NCI-H748 treated with DMSO at 0.1 percent for 48 hours (cell line): ENCODE measurements at places on chromosomes 16 and 17.

DNA sequence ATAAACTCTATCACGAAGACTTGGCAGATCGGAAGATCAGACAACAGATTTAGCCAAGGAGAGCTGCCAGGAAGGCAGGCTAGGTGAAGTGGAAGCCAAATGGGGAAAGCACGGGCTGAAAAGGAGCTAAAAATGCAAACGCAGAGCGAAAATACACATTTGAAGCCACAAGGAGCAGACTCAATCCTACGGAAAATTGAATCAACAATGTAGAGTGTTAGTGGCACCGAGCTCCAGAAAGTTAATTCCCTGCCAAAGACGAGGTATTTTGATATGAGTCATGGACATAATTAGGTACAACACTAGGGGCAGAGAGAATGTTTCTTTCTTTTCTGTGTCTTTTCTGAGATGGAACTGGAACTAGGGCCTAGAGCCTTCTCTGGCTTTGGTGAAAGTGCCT, 20.7 kb downstream of the GSG1L start:
- no peak for DNase-seq

GRCh38 chr16:81875461-81875860, 96.4 kb downstream of the PLCG2 start:
- no peak for DNase-seq

DNA sequence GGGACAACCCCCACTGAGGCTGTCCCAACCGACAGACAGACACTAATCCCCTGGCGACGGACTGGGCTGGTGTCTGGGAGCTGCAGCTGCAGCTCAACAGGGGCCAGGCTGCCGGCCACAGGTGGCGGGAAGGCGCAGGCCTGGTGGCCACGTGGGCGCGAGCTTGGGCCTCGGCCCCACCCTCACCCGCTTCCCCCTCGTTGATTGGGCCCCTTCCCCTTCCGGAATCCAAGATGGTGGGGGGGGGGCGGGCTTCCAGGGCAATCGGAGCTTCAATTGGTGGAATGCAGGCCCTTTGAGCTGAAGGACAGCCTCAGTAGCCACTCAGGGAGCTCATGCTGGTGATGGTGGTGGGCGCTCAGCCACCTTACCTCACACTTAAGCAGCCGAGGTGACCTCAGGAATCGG, 8.7 kb upstream of the TBX4 start:
- DNase-seq = no peak

DNA sequence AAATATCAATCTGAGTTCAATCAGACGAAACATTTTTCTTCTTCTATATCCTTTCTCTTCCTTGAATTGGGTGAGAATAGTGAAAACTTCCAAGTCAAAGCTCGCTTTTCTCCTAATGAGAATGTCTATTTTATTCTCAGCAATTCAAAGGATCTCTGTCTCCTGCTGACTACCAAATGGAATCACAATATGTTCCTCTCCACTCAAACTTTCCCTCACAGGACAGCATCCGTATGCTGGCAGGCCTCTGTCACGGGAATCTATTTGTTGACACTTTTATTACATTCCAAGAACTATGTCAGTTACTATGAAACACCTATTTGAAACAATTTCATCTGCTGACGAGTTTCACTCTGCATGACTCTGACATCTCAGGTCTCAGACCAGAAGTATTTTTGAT, 1196.6 kb downstream of the CDH11 start:
- DNase-seq = no peak

DNA sequence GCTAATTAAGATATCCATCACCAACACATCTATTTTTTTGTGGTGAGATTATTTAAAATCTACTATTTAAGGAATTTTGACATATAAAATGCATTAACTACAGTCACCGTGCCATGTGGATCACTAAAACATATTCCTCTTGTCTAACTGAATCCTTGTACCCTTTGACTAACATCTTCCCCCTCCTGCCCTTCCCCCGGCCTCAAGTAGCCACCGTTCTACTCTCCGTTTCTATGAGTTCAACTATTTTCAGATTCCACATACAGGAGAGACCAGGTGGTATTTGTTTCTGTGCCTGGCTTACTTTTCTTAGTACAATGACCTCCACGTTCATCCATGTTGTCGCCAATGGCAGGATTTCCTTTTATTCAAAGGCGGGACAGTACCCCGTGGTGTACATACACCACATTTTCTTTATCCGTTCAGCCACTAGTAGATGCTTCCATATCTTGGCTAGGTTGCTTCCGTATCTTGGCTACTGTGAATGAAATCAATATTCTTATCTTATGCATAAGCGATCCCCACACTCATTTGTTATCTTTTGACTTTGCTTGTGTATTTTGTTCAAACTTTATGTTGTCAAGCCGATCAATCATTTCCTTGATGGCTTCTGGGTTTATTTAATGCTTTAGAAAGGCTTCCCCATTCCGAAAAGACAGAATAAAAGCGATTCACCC, 134.7 kb downstream of the KCNJ12 start:
- no peak for DNase-seq

GRCh38 chr17:3818786-3819185, 17.8 kb upstream of the ITGAE start:
- DNase-seq = no peak

- DNase-seq = no peak
These were observed 730 bp downstream of the KAT7 start for GRCh38 chr17:49789243-49789578.

GRCh38 chr16:11389083-11389482, 43.8 kb downstream of the RMI2 start:
- no peak for DNase-seq

DNA sequence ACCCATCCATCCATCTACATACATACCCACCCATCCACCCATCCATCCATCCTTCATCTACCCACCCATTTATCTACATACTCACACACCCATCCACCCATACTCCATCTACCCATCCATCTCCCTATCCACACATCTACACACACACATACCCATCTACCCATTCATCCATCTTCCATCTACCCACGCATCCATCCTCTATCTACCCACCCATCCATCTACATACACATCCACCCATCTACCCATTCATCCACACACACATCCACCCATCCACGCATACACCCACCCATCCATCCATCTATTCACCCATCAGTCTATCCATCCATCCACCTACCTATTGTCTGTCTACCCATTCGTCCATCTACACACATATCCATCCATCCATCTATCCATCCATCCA, 227.8 kb downstream of the ZNF423 start:
- DNase-seq = no peak

- no peak for DNase-seq
These were observed 1.3 kb upstream of the SCN4A start for GRCh38 chr17:63973930-63974593.

DNA sequence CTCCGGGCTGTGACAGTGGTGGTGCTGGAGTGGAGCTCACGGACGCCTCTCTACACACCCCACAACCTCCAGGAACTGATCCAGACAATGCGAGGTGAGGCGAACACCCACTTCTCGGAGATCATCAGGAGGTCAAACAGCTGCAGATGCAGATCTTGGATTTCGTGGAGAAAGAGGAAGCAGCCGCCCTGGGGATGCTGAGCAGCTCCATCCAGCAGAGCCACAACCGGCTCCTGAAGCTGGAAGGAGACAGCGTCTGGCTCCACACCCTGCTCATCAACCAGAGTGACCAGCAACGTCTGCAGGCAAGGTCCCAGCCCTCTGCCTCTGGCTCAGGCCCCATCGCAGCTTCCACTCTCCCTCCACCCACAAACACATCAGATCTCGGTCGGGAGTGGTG, 13.2 kb upstream of the SLC16A5 start:
- DNase-seq = no peak

DNA sequence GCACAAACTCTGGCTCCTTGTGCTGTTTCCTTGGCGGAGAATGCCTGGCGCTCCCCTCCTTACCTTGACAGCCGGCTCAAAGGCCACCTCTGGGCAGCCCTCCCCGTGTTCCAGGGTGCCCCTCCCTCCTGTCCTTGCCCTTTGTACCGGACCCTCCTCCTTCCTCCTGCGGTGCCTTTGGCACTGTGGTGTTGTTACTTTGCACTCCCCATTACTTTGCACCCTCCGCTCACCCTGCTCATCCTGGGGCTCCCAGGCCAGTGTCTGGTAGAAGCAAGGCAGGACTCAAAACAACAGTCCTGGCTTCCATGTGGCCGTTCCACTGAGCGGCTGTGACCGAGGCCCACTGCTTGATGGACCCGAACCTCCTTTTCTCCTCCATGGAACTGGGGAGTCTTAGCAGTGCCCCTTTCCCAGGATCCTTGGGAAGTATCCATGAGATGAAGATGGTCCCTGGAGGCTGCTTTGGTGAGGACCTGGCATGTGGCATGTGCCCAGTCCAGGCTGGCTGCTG, 147.8 kb downstream of the CMIP start:
- no peak for DNase-seq
